ENCODE measurements at places on chromosomes 11 and 22. TPM values are rescaled to one million over a fixed set of nuclear protein-coding genes. Genes with fewer than 3 reads are reported as not detected.

PLEKHA7 gene
- total RNA-seq, result 19.2 TPM

FGF3 gene
- total RNA-seq, result not detected

ADM gene
- total RNA-seq, result 127 TPM

SMIM35 gene
- total RNA-seq, result not detected

RAB3IL1 gene
- 14.3 TPM for total RNA-seq

SYT9 gene
- total RNA-seq, result 0.16 TPM

SLN gene
- 0.50 TPM for total RNA-seq

TSPAN18 gene
- total RNA-seq, result 2.4 TPM

SCGB1A1 gene
- not detected for total RNA-seq

VSTM5 gene
- total RNA-seq, result not detected

RHBDD3 gene
- total RNA-seq, result 30.2 TPM

KRTAP5-8 gene
- not detected for total RNA-seq

WDR74 gene
- 82.6 TPM for total RNA-seq

DDIAS gene
- total RNA-seq, result 18.2 TPM

CLTCL1 gene
- 3.5 TPM for total RNA-seq

SLC22A12 gene
- not detected for total RNA-seq

MCM5 gene
- total RNA-seq, result 75.8 TPM

OR5M3 gene
- total RNA-seq, result not detected

TRPM5 gene
- not detected for total RNA-seq

AQP11 gene
- total RNA-seq, result 2.3 TPM

LRRC10B gene
- 0.08 TPM for total RNA-seq

ENTHD1 gene
- not detected for total RNA-seq

SLC22A8 gene
- not detected for total RNA-seq

PGM2L1 gene
- total RNA-seq, result 13.2 TPM

OTOG gene
- not detected for total RNA-seq

MS4A12 gene
- not detected for total RNA-seq

AIFM3 gene
- 2.1 TPM for total RNA-seq

LTO1 gene
- total RNA-seq, result 29.3 TPM

ELFN2 gene
- 5.8 TPM for total RNA-seq

EMID1 gene
- 0.38 TPM for total RNA-seq

OR8G5 gene
- total RNA-seq, result not detected

LRRC56 gene
- total RNA-seq, result 0.55 TPM

KCNJ4 gene
- 0.20 TPM for total RNA-seq

LRP5 gene
- total RNA-seq, result 62.0 TPM

SCUBE2 gene
- total RNA-seq, result 0.57 TPM

VWA5A gene
- 0.37 TPM for total RNA-seq

SCN2B gene
- total RNA-seq, result not detected

GDPD4 gene
- total RNA-seq, result not detected

BACE1 gene
- 7.7 TPM for total RNA-seq

LDHAL6A gene
- not detected for total RNA-seq

Measured in A549 treated with CpdA at 1 μM for 4 hours (cell line).